Activated B cell treated with CpG ODN at 0.5 μM for 24 hours (primary cell): ENCODE measurements at places on chromosomes 16 and 17.

GRCh38 chr17:2955931-2956582 is 107.3 kb downstream of the OR1D5 start:
- no peak overlapping the region for H3K4me3 ChIP-seq
- peaks cover 8% of the 10 kb centered on the region for H3K27me3 ChIP-seq
- peaks cover 13% of the 10 kb centered on the region for H3K4me1 ChIP-seq
- no peaks in the 10 kb centered on the region for H3K36me3 ChIP-seq
- DNase-seq, result no peak

DNA sequence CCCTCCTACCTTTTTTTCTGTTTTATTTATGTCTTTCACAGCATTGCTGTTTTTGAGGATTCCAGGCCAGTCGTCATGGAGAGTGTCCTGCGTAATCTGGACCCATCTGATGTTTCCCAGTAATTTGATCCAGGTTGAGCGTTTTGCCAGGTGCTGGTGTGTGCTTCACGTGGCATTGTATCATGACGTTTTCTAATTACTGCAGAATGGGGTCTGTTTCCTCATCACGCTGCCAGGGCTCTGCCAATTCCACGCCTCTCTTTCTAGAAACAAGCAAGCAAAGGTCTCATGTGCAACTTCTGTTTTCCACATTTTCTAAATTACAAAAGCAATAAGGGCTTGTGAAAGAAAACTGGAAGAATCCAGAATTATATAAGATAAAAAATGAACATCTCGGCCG is 28.3 kb upstream of the BHLHA9 start:
- H3K27me3 ChIP-seq, result peaks cover 12% of the 10 kb centered on the region
- no peak for DNase-seq
- H3K4me3 ChIP-seq, result no peak overlapping the region
- H3K36me3 ChIP-seq, result no peaks in the 10 kb centered on the region

- H3K4me1 ChIP-seq, result no peaks in the 10 kb centered on the region
- no peak overlapping the region for H3K27ac ChIP-seq
- peaks cover 3% of the 10 kb centered on the region for H3K36me3 ChIP-seq
- no peak overlapping the region for H3K4me3 ChIP-seq
- no peaks in the 10 kb centered on the region for H3K27me3 ChIP-seq
- no peak for DNase-seq
Observed at GRCh38 chr17:9350080-9350479, 225.5 kb downstream of the STX8 start.

DNA sequence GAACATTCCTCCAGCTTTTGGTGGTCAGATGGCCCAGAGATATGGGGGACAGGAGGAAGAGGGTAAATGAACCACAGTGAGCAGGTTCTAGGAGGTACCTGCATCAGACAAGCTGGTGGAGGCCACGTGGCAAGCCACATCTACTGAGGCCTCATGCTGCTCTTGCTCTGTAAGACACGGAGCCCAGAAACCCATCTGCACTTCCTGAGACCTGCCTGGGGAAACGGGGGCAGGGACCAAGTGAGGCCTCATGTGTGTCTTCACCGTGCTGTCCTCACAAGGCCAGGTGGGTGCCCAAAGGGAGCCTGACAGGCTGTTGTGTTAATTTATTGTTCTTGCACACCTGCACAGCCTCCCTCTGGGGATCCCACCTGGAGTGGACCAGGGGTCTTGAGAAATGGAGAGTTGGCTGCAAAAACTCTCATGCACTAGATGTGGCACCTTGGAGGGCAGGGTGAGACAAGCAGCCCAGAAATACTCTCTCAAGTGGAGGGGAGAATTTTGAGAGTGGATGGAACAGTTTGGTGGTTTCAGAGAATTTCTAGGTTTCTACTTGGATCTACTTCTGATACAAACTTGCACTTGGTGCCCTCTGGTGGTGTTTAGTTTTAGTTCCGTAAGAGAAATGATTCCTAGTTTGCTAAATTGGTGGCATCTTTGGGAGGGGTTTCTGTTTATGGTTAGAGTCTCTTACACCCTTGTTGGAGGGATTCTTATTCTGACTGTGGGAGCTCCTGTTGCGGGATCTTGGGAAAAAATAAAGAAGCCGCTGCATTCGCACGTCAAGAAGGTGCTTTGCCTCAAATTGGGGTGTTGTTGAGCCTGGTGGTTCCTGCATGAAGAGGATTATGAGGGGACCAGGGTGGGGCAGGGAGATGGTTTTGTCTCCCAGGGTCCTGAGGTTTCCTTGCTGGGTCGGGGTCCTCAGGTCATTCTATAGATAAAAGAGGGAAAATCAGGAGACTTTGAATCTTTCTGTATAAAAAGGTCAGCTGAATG is 47.5 kb downstream of the SLC6A2 start:
- H3K27ac ChIP-seq, result no peak overlapping the region
- H3K4me3 ChIP-seq, result no peak overlapping the region
- H3K27me3 ChIP-seq, result peaks cover 9% of the 10 kb centered on the region
- DNase-seq, result no peak

GRCh38 chr17:45729294-45729907 is 54.7 kb upstream of the CRHR1 start:
- peaks cover 39% of the 10 kb centered on the region for H3K27me3 ChIP-seq
- no peaks in the 10 kb centered on the region for H3K4me1 ChIP-seq
- H3K27ac ChIP-seq, result no peak overlapping the region

- no peak for DNase-seq
- H3K4me1 ChIP-seq, result peaks cover 34% of the 10 kb centered on the region
- H3K4me3 ChIP-seq, result no peak overlapping the region
- H3K27me3 ChIP-seq, result no peaks in the 10 kb centered on the region
Observed at GRCh38 chr16:16076423-16076813, 127.0 kb downstream of the ABCC1 start.
